NCI-H526 (cell line): ENCODE measurements at places on chromosomes 1 and 21.

GRCh38 chr1:220272841-220273090, 513 bp upstream of the RAB3GAP2 start:
- no peak for DNase-seq

DNA sequence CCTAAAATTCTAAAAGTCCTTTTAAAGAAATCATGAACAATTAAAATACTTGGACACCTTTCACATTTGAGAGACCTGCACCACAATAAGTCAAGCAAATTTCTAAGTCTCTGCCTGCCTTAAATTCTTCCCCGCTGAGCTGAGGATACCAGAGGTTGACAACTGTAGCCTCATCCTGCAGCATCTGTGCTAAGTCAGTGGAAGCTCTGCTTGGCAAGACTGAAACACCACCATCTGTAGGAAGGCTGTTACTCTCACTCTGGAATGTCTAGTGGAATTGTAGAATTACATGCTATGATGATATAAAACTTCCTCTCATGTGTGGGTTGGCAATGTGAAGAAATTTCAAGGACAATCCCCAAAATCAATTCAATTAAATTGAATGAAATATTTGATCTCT, 1756.5 kb downstream of the NCAM2 start:
- no peak for DNase-seq

- no peak for DNase-seq
Observed at GRCh38 chr1:225772848-225773247, 4.8 kb upstream of the SRP9 start.

- no peak for DNase-seq
Observed at GRCh38 chr1:12163210-12163609, 3.6 kb upstream of the TNFRSF1B start.

DNA sequence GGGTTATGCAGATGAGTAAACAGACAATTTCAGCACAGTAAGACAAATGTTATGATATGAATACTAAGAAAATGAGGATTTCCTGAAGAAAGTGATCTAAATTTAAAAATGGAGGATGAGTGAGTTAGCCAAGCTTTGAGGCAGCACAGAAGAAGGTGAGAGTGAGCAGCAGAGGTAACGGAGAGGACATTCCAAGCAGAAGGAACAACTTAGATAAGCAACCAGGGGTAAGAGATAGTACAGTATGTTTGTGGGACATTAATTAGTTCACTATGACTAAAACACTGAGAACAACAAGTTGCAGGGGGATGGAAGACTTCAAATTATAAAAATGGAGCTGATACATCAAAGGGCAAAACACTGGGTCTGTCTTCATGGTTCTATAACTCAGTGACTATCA, 22.8 kb downstream of the PRPF38A start:
- DNase-seq = no peak

- no peak for DNase-seq
Observed at GRCh38 chr1:153498746-153499145, 37.0 kb downstream of the S100A6 start.

- DNase-seq = no peak
Observed at GRCh38 chr1:36166938-36167905, 11.3 kb downstream of the MAP7D1 start.

DNA sequence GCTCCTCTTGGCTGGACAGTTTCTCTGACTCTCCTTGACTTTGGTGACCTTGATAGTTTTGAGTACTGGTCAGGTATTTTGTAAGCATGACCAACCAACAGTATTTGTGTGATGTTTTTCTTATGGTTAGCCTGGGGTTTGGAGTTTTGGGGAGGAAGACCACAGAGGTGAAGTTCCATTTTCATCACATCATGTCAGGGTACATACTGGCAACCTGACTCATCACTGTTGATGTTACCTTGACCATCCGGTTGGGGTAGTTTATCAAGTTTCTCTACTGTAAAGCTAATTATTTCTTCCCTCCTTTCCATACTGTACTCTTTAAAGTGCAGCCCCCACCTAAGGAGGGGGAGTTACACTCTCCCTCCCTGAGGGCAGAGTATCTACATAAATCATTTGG, 13.4 kb downstream of the OSCP1 start:
- no peak for DNase-seq

DNA sequence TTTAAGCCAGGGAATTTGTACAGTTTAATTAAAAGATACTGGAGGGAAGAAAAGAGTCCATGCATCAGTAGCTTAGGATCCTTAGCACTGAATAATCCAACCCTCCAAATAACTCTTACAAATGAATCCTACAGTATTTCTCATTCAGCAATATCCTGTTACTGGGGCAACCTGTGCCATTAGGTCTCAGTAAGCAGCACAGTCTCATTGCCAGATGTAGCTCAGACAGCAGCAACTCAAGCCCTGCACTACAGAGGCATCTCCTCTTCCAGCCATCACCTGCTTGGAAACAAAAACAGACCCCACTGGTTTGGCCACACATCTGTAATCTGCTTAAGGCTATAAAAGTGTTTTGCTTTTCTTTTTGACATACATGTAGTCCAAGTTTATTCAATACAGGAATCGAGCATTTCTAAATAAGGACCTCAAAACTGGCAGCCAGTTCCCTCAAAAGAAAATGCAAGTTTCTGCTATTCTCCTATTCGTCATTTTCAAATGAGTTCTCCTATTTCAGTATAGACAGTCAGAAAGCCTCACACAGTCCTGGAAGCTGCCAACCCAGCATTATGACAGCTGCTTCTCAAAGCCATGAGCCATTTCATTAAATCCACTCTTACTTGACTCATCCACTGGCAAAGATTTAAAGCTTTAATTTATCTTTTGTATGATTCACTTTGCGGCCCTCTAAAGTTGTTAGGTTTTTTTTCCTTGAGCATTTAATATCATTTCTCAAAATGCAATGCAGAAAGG, 129.0 kb downstream of the APP start:
- DNase-seq = no peak

DNA sequence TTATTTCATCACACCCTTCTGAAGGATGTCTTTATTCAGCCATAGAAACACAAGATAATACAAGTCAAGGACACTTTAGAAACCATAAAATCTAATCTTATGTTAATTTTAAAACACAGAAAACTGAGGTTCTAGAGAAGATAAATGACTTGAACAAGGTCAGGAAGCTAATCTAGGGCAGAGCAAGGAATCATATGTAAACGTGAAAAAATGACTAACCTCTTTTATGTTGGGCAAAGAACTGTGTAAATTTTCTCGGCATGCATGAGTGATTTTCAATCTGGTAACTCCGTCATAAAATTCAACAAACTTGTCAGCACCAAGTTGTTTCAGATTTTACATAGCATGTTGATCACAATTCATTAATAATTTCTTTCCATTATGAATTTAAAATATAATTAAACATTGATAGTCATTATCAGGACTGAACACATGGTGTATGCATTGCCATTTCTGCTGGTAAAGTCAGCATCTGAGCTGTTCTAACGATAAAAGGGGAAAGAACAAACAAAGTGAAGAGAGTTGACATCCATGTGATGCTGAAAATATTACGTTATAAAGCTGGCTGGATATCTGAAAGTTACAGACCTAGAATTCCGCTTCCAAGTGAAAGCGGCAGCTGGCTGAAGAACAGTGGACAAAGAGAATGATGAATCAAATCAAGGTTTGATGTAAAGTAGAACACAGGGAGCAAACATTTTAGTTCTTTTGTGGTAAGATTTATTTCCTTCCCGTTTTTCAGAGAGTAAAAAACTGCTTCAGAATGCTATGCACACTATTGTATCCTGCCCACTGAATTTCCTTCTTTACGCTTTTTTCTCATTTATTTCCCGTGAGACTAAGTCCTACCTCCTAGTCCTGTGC, 1037.4 kb upstream of the TMPRSS15 start:
- DNase-seq = no peak

GRCh38 chr1:56540467-56540866, 38.9 kb downstream of the PLPP3 start:
- no peak for DNase-seq

GRCh38 chr1:195915826-195916225, 692.4 kb downstream of the KCNT2 start:
- DNase-seq = no peak

DNA sequence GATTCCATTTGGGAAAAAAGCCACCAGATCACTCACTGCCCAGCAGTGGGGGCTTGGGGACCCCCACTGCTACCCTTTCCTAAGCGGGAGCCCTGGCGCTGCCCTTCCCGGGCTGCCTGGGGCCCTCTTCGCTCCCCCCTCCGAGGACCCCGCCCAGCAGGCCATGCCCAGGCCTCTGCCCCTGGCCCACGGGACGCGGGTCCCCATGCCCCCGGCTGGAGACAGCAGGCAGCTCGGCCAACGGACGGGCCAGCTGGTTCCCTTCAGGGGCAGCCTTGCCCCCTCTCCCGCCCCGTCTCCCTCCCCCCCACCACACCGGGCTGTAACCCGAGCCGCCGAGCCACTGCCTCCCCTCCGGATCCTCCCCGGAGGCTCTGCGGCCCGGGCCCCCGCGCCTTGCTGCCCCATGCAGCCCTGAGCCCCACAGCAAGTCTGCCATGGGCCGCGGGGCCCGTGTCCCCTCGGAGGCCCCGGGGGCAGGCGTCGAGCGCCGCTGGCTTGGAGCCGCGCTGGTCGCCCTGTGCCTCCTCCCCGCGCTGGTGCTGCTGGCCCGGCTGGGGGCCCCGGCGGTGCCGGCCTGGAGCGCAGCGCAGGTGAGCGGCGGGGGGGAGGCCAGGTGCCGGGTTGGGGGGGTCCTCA, at the start of gene MMP23B:
TSS of gene MMP23B (plus strand) at position 392 of the 639 bp plus-strand sequence. CDS start at position 438, 46 bp downstream.
- DNase-seq = no peak

DNA sequence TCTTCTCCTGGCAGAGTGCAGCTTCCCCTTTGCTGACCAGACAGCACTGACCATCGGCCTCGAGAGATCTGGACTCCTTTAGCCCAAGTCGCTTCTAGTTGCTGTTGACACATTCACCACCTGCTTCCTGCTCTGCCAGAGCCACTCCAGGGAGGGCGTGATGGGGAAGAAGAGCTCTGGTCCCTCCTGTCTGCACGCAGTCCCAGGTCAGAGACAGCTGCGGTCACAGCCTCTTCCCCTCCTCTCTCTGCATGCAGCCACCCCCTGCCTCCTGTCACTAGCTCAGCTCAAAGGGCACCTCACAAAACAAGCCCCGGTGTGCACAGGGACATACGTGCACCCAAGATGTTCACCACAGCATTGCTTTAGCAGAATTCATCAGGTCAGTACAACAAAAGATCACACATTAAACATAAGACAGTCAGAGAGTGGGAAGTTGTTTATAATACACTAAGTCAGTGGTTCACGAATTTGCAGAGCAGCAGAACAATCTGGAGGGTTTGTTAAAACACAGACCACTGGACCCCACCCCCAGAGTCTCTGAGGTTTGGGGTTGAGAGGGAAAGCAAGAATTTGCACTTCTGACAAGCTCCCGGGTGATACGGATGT, 132.9 kb downstream of the SYF2 start:
- peak; percentile 45 for DNase-seq

DNA sequence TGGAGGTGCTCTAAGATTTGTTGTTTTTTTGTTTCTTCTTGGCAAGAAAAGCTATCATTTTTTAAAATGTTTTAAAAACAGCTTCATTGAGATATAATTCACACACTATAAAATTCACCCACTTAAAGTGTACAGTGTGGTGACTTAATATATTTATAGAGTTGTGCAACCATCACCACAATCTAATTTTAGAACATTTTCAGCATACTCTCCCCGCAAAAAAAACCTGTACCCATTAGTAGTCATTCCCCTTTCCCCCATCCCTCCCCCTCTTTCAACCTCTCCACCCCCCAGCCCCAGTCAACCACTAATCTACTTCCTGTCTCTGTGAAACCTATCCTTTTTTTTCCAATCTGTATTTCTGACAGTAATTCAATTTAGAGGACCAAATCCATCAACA, 30.6 kb downstream of the ZC3H11B start:
- DNase-seq = no peak

- DNase-seq = no peak
Observed at GRCh38 chr1:215055281-215055935, 27.1 kb upstream of the KCNK2 start.

GRCh38 chr1:177274687-177275211, 104.0 kb downstream of the BRINP2 start:
- DNase-seq = no peak

GRCh38 chr1:199404976-199405375, 622.5 kb upstream of the NR5A2 start:
- no peak for DNase-seq

DNA sequence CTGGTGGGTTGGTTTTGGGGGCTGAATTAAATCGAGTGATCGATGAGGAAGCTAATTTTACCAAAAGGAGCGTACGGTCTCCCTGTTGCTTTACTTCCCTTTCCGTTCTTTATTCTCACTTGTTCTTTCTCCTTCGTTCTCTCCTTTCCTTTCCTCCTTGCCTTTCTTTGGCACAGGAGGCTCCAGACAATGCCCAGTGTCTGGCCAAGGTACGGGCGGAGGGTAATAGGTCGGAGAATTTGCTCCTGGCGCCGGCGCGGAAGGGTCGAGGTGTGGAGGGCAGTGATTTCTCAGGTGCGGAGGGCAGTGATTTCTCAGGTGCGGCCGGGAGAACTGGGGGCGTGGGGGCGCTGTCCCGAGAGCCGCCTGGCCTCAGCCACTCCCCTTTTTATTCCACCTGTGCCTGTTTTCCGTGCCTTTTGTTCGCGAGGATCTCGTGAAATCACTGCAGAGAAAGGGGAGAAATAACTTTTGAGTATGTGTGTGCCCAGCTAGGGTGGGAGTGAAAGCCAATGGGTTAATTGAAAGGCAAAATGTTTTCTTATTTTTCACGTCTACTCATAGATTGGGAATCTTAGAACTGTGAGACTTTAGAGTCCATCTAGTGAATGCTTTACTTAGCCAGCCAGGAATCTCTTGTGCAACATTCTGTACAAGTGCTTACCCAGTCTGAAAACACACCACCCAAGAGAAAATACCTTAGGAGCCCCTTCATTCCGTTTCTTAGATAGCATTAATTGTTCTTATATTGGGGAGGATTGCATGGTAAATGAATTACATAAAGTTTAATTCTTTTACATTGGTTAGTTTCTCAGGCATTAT, 1.3 kb downstream of the FNBP1L start:
- DNase-seq = peak; percentile 30

GRCh38 chr1:228004856-228005462, 1.8 kb upstream of the WNT3A start:
- DNase-seq = no peak

- DNase-seq = no peak
Observed at GRCh38 chr1:186618401-186619170, 61.6 kb downstream of the PTGS2 start.

- DNase-seq = no peak
Observed at GRCh38 chr1:17098446-17099317, 20.6 kb downstream of the PADI2 start.

GRCh38 chr1:43947874-43948437, 1.2 kb downstream of the IPO13 start:
- no peak for DNase-seq

DNA sequence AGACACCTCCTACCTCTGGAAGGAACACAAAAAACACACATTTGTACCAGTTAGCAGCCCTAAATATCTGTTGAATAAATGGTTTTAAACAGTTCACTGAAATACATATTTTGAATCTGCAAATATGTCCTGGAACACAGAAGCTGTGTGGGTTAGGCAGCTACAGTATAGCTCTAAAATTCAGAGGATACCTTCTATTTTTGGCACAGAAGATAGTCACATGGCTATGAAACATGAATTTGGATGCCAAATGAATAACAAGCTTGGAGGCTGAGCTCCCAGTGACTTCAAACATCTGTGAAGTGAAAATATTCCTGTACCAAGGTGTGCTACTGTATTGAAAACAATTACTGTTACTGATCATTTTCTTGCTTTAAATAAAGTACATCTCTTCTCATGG, 391.5 kb upstream of the ADGRL2 start:
- DNase-seq = no peak

- no peak for DNase-seq
Observed at GRCh38 chr1:54360165-54361005, 45.8 kb downstream of the SSBP3 start.
